ENCODE measurements at places on chromosomes 12 and 14.
A peak's percentile ranks its signal among the peaks of the same experiment; 100 is the strongest.

DNA sequence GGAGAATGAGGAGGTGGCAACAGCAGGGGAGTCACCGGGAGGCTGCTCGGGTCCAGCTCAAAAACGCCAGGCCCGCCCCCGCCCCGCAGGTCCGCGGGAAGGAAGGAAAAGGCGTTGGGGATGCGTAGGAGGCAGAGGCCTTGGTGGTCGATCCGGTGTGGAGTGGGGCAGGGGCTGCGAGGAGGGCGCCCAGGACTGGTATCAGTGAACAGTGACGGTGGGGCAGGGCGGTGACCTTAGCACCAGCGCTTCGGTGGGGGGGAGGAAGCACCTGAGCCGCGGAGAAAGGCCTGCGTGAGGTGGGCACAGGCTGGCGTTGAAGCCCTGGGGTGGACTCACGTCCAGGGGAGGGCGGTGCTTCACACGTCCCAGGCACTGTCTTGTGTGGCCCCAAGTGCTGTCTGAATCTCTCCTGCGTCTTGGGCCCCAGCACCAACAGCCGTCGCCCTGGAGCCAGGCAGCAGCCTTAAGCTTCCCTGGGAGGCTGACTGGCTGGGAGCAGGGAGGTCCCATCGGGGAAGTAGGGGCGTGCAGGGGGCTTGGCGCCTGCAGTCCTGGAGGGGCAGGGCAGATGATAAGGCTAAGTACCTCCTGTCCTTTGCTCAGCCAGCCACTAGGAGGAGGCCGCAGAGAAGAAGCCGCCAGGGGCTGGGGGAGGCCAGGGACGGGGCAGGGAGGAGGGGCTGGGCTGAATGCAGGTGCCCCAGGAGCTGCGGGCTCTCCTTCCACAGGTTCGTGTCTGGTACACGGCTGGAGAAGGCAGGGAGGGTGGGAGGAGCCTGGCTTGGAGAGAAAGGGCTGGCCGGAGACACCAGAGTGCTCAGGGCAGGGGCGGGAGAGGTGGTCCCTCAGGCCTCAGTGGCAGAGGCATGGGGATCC lies 26.5 kb downstream of the ZBTB42 start:
- DNase-seq = peak; percentile 72

DNA sequence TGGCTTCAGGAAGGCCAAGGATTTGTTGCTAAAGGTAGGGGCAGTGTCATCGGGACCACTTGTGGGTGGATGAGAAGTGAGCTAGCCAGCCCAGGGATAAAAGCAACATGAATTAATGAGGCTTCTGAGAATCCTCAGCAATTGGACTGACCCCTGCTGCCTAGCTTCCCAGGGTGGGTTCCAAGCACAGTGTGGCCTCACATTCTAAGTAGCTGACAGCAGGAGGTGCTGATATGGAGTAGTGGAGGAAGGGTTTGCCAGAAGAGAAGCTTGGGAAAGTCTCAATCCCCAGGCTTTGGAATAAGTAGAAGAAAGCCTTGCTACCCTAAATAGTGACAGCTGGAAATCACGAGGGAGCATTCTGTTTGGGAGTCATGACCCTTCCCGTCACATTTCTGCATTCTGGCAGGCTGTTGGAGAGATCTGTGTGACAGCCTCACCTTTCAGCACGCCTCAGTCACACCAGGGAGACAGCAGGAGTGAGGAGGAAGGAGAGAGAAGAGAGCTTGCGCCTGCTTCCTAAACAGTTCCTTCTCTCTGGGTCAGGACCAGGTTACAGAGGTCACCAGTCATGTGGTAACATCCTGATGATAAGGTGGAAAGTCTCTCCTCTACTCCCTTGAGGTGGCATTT lies 31.2 kb downstream of the DACT1 start:
- no peak for DNase-seq

- peak; percentile 90 for DNase-seq
Measured at GRCh38 chr14:101561145-101561896, at the start of gene DIO3. DIO3 (plus strand) TSS chr14:101561495.

GRCh38 chr14:100769035-100769939 lies 42.6 kb downstream of the DLK1 start:
- DNase-seq = no peak

- peak; percentile 86 for DNase-seq
Measured at GRCh38 chr14:53217316-53217994, 64.3 kb upstream of the DDHD1 start.

DNA sequence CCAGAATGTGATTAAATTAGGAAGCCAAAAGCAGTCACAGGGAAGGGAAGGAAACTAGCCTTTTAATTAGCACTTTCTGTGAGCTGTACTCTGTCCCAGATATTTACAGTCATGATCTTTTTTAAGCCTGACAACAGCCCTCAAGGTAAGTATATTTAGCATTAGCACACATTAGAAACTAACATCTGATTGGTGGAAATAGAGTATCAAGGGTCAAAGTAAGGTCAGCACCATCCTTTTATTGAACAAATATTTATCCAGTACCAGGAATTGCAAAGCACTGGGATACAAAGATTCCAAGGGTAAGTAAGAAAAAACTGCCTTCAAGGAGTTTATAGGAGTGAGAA lies 28.2 kb downstream of the RPGRIP1 start:
- no peak for DNase-seq

GRCh38 chr12:97640826-97641225 lies 178.2 kb downstream of the RMST start:
- DNase-seq = no peak

DNA sequence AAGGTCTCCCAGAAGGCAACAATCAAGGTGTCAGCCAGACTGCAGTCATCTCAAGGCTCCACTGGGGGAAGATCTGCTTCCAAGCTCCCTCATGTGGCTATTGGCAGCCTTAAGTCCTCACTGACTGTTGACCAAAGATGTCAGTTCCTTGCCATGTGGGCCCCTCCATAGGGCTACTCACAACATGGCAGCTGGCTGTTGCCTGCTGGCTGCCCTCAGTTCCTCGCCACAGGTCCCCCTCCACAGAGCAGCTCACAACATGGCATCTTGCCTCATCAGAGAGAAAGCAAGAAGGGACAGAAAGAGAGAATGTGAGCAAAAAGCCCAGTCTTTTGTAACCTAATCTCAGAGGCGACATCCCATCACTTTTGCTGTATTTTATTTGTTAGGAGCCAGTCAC lies 34.4 kb upstream of the EGLN3 start:
- no peak for DNase-seq

GRCh38 chr12:45730348-45731189 lies 1.1 kb downstream of the ARID2 start:
- peak; percentile 23 for DNase-seq

DNA sequence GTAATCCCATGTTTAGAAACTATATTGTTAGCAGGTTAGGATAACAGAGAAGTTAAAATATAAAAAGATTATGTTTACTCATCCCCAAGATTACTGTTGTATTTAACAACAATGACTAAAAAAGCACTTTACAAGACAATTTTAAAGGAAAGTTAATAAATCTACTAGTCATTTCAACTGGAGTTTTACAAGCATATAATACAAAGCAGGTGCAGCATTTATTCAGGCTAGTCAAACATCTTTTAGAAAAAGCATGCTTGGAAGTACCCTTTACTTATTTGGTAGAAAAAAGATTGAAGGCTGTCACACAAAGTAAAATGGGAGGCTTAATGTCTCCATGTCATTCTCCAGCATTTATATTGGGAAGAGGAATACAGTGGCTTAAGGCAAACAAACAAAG lies 80.6 kb downstream of the HEATR5A start:
- DNase-seq = no peak

GRCh38 chr12:52392465-52393007 lies 7.1 kb upstream of the KRT84 start:
- no peak for DNase-seq

- peak; percentile 65 for DNase-seq
Measured at GRCh38 chr14:24307575-24308341, at the start of gene CIDEB. CIDEB (minus strand) TSS chr14:24307977; CDS start chr14:24307858, 119 bp downstream.

- DNase-seq = peak; percentile 65
Measured at GRCh38 chr14:105087963-105088811, 23.0 kb upstream of the GPR132 start.

DNA sequence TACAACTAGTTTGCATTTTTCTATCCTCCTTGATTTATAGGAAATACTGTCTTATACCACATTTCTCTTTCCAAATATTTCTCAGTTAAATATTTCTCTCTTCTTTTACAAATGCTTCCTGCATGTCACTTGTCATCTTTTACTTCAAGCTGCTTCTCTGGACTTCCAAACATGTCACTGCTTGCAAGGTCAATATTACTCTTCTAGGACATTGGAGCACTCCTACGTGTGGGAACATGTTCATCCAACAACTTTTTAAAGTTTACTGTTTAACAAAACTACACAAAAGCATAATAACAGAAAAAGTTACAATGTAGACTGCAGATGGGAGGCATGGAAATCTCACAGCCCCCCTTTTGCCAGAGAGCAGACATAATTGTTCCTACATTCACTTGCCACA lies 28.5 kb upstream of the CNTN1 start:
- DNase-seq = no peak

DNA sequence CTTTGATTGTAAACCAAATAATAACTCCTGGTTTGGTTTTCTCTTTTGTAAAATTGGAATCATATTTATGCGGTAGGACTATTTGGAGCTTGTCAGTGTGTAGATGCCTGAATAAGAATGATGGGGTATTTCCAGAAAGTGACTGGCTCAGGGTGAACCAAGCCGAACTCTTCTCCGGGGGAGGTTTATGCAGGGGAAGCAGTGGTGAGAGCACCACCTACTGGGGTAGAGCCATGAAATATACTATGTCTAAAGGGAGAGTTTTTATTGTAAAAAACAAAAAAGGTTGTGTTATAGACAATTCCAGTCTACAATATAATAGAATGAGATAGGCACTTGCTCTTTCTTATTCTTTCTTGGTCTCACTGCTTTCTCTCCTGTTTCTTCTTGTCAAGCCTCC lies 222.9 kb upstream of the SLC16A7 start:
- DNase-seq = peak; percentile 51

GRCh38 chr12:1695886-1696670 lies 5.2 kb downstream of the ADIPOR2 start:
- DNase-seq = no peak

DNA sequence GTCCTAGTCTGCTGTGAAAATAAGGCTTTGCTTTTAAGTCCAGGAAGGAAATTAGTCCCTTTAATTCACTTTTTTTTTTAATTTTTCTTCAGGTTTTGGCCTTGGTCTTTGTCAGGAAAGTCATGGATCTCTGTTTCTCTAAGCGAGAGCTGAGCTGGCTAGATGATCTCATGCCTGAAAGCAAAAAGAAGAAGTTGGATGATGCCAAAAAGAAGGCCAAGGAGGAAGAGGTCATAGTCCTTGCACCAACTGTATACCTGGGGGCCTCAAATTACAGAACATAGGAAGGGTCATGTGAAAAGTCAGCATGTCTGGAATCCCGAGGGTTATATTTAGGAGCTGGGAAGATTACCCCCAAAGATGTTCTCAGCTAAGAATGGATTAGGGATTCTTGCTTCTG lies 72.3 kb downstream of the SLC4A8 start:
- DNase-seq = no peak

DNA sequence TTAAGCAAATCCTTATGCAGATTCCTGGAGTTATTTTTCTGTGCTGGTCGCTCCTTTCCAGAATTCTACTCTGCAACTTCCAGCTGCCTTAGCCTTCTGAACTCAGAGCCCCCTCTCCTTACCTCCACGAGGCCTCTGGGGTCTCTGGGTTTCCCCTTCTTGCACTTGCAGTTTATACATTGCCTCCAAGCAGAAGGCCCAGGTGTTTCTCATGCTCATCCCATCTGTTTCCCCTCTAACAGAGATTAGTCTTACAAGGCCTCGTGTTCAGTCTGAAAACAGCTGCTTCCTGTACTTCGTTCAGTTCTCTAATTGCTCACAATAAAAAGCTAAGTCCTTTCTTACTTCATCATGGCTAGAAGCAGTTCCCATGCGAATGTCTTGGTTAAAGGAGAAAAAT lies 134.4 kb upstream of the FGD4 start:
- no peak for DNase-seq

- no peak for DNase-seq
Measured at GRCh38 chr12:51676875-51677274, 85.8 kb downstream of the SCN8A start.

DNA sequence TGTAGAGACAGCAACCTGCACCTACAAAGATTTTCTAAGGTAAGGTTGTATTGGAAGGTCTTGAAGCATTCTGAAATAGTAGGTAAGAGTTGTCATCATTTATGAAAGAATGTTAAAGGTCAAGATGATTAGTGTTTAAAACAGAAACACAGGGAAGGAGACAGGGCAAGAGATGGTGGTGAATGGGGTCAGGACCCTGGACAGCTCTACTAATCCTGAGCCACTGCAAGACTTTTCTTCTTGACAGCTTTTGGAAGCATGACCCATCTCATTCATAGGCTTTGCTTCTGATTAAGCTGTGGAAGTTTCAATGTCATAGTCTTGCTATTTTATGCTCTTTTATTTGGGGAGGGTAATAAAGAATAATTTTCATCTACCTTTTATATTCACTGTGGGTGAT lies 75.5 kb upstream of the CAND1 start:
- peak; percentile 39 for DNase-seq

DNA sequence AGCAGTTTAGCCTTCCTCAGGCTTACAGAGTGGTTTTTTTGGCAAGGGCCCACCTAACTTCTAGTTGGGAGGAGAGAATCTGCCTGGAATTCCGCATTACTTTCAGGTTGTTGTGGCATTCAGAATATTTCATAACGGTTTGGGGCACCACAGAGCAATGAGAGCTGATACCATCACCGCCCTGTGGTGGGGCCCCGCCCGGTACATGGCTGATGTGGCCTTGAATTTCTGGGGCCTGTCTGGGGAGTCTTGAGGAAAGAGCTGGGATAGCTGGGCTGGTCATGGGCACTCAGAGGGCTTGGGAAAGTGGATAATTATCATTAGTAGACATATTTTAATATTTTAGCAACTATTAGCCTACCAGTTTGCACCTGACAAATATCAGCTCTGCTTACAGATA lies 4.2 kb downstream of the TESPA1 start:
- no peak for DNase-seq

- DNase-seq = no peak
Measured at GRCh38 chr12:113853491-113853890, 112.6 kb downstream of the RBM19 start.

- DNase-seq = no peak
Measured at GRCh38 chr12:9068086-9068485, 47.6 kb downstream of the A2M start.

DNA sequence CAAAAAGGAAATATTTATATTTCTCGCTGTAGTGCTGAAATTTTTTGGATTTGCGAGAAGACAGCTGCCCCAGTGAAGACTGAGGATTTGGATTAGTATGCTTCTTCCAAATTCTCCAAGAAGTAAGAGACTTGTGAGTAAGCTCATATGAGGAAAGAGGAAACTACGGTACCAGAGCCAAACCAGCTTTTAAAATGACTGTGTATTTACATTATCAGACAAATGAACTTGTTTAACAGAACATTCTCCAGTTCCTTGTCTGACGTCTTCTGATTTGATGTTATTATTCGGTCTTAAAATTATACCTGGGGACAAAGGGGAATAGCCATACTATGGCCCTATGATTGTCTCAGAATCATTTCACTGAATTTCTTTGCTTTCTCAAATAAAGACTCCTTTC lies 8.0 kb downstream of the CLEC12B start:
- no peak for DNase-seq

DNA sequence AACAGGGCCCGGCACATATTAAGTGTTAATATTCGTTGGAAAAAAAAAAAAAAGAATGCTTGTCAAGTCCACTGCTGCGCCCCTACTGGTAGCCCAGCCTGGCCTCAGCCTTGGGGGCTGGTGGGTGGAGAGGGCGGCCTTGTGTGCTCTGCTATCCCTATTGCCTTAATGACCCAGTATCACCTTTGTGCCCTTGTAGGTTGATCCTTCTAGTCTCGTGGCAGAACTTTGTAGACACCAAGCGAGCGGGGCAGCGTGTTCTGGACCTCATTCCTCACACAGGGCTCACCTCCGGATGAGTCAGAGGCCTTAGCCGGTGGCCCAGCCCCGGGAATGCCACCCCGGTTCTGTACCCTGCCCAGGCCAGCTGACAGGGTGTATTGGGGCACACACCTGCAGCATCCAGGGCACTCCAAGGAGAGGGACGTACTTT lies 1.8 kb upstream of the RCOR1 start:
- peak; percentile 72 for DNase-seq
